ENCODE measurements at places on chromosomes 16 and 17. TPM values are rescaled to one million over a fixed set of nuclear protein-coding genes. Genes with fewer than 3 reads are reported as not detected.

The TMEM88 gene
- 29.6 TPM for total RNA-seq

GRCh38 chr17:75241996-75242460, 19.4 kb downstream of the GGA3 start:
- no peak for DNase-seq
- H3K4me3 ChIP-seq, result peak overlapping the region; percentile 2
- H3K4me1 ChIP-seq, result peaks cover 69% of the 10 kb centered on the region
- H3K27me3 ChIP-seq, result no peaks in the 10 kb centered on the region
- H3K36me3 ChIP-seq, result peaks cover 92% of the 10 kb centered on the region

- no peak overlapping the region for H3K4me3 ChIP-seq
- H3K36me3 ChIP-seq, result no peaks in the 10 kb centered on the region
- H3K27me3 ChIP-seq, result peaks cover 4% of the 10 kb centered on the region
These were observed 119.9 kb downstream of the COPRS start for GRCh38 chr17:31738996-31739699.

GRCh38 chr17:81399481-81400153, 4.4 kb downstream of the BAHCC1 start:
- H3K27me3 ChIP-seq, result peaks cover 66% of the 10 kb centered on the region
- peaks cover 51% of the 10 kb centered on the region for H3K4me1 ChIP-seq
- DNase-seq, result peak; percentile 25

GRCh38 chr17:61551255-61551742, 39.7 kb downstream of the NACA2 start:
- no peaks in the 10 kb centered on the region for H3K36me3 ChIP-seq
- peaks cover 3% of the 10 kb centered on the region for H3K27me3 ChIP-seq
- H3K27ac ChIP-seq, result no peak overlapping the region
- H3K4me1 ChIP-seq, result no peaks in the 10 kb centered on the region

DNA sequence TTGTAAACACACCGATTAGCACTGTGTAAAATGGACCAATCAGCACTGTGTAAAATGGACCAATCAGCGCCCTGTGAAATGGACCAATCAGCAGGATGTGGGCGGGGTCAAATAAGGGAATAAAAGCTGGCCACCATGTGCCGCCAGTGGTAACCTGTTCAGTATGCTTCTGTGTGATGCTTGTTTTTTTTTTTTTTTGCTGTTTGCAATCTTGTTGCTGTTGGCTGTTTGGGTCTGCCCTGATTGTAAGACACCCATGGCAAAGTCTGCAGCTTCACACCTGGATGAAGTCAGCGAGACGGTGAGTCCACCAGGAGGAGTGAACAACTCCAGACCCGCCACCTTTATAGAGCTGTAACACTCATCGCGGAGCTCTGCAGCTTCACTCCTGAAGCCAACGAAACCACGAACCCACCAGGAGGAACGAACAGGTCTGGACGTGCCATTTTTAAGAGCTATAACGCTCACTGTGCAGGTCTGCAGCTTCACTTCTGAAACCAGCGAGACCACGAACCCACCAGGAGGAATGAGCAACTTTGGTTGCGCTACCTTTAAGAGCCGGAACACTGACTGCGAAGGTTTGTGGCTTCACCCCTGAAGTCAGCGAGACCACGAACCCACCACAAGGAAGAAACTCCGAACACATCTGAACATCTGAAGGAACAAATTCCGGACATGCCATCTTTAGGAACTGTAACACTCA, 85.0 kb upstream of the MED9 start:
- no peaks in the 10 kb centered on the region for H3K27me3 ChIP-seq
- peak overlapping the region; percentile 63 for H3K4me3 ChIP-seq
- H3K36me3 ChIP-seq, result no peaks in the 10 kb centered on the region

GRCh38 chr16:27066668-27067537, at the start of gene C16orf82:
Gene C16orf82 (plus strand): TSS chr16:27066927.
- no peak within 1 kb of the TSS for H3K4me3 ChIP-seq
- H3K36me3 ChIP-seq, result no peaks in the 10 kb centered on the region
- DNase-seq, result no peak
- H3K27ac ChIP-seq, result no peak within 1 kb of the TSS

DNA sequence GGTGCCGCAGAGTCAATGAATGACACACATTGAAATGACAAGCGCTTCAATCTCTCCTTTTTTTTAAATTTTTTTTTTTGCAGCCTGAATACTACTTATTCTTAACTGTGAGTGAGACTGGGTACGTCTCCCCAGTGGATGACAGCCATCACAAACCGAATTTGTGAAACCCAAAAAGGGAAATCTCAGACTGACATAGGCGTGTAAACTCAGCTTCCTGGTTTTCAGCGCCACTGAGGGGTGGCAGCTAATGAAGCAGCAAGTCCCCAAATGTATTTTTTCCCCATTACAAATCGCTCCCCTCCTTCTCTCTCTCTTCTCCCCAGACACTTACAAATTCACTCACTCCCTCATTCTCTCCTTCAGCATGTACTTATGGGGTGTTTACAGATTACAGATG, 196.0 kb downstream of the MAF start:
- H3K4me1 ChIP-seq, result no peaks in the 10 kb centered on the region
- no peak overlapping the region for H3K27ac ChIP-seq
- no peak for DNase-seq
- no peaks in the 10 kb centered on the region for H3K27me3 ChIP-seq
- no peak overlapping the region for H3K4me3 ChIP-seq

- no peaks in the 10 kb centered on the region for H3K4me1 ChIP-seq
- no peak overlapping the region for H3K4me3 ChIP-seq
- no peaks in the 10 kb centered on the region for H3K27me3 ChIP-seq
- no peak for DNase-seq
- H3K27ac ChIP-seq, result no peak overlapping the region
- H3K36me3 ChIP-seq, result peaks cover 76% of the 10 kb centered on the region
These were observed 13.8 kb downstream of the MLYCD start for GRCh38 chr16:83912519-83913244.

The NLRC3 gene
- total RNA-seq, result 50.4 TPM

The TACO1 gene
- 13.2 TPM for total RNA-seq

DNA sequence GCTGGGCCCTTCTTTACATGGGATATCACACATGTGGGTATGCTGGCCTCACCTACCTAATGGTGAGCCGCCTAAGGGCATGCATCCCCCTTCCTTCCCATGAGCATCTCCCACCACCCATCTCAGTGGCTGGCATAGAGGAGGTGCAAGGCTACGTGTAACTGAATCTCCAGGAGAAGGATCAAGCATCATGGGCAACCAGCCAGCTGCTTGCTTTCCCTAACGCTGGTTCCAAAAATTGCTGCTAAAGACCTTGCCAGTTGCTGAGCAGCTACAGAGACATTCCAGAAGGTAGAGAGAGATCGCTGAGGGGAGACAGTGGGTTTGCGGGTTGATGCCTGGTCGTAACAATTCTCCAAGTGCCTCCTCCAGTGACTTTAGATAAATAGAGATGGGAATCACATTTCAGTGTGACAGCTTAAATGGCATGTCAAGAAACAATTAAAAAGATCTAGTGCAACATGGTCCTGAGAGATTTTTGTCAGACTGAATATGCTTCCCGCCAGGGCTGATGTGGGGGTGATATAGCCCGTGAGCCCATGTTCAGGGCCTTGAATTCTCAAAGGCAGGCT, 378.4 kb upstream of the CDH5 start:
- H3K27ac ChIP-seq, result no peak overlapping the region
- H3K27me3 ChIP-seq, result no peaks in the 10 kb centered on the region
- H3K4me1 ChIP-seq, result no peaks in the 10 kb centered on the region
- no peak for DNase-seq
- no peaks in the 10 kb centered on the region for H3K36me3 ChIP-seq
- H3K4me3 ChIP-seq, result no peak overlapping the region

DNA sequence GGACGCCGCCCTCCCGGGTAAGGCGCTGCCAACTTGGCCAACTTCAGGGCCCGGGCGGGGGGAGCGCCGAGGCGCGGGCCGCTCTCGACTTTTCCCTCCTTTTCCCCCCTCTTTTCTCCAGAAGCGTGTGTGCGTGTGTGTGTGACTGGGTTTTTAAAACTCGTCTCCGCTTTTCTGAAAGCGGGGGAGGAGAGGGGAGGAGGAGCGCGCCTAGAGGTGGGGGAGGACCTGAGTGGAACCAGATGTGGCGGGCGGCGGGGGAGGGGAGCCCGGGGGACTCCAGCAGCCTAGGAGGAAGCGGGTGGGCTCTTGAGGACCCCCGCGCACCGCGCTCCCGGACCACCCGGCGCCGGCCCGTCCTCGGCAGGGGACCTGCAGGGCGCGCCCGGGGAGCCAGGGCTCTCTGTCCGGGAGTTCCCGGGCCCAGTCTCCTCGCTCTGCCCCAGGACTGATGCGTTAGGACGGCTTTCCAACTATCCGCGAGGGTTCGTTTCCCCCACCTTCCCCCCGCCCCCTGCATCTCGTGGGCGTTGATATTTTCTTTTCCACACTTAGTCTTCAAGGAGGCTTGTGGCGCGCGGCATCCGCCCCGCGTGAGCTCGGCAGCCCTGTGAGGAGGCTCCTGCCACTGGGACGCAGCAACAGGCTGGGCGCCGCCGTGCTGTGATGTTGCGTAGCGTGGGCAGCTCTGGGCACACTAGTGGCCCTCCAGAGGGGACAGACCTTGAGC, 599 bp downstream of the MRC2 start:
- H3K27ac ChIP-seq, result no peak overlapping the region
- H3K27me3 ChIP-seq, result peaks cover 13% of the 10 kb centered on the region
- H3K4me3 ChIP-seq, result peak overlapping the region; percentile 55
- H3K4me1 ChIP-seq, result peaks cover 20% of the 10 kb centered on the region
- H3K36me3 ChIP-seq, result no peaks in the 10 kb centered on the region

The TSNAXIP1 gene
- 0.61 TPM for total RNA-seq

- peaks cover 22% of the 10 kb centered on the region for H3K4me1 ChIP-seq
- H3K36me3 ChIP-seq, result peaks cover 3% of the 10 kb centered on the region
- H3K27me3 ChIP-seq, result no peaks in the 10 kb centered on the region
- H3K27ac ChIP-seq, result no peak overlapping the region
These were observed 151.9 kb downstream of the MSI2 start for GRCh38 chr17:57408071-57408811.

DNA sequence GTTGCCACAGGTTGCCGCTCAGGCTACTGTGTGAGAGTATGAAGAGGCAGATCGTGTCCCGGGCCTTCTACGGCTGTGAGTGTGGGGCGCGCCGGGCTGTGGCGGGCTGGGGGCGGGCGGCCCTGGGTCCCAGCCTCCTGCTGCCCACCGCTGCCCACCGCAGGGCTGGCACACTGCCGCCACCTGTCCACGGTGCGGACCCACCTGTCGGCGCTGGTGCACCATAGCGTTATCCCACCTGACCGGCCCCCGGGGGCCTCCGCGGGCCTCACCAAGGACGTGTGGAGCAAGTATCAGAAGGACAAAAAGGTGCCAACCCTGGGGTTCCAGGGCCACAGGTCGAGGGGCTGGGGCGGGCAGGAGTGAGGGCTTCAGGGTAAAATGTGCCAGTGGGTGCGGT, 28.7 kb downstream of the MNT start:
- H3K4me3 ChIP-seq, result no peak overlapping the region
- peaks cover 50% of the 10 kb centered on the region for H3K36me3 ChIP-seq
- H3K27me3 ChIP-seq, result no peaks in the 10 kb centered on the region
- no peak overlapping the region for H3K27ac ChIP-seq

DNA sequence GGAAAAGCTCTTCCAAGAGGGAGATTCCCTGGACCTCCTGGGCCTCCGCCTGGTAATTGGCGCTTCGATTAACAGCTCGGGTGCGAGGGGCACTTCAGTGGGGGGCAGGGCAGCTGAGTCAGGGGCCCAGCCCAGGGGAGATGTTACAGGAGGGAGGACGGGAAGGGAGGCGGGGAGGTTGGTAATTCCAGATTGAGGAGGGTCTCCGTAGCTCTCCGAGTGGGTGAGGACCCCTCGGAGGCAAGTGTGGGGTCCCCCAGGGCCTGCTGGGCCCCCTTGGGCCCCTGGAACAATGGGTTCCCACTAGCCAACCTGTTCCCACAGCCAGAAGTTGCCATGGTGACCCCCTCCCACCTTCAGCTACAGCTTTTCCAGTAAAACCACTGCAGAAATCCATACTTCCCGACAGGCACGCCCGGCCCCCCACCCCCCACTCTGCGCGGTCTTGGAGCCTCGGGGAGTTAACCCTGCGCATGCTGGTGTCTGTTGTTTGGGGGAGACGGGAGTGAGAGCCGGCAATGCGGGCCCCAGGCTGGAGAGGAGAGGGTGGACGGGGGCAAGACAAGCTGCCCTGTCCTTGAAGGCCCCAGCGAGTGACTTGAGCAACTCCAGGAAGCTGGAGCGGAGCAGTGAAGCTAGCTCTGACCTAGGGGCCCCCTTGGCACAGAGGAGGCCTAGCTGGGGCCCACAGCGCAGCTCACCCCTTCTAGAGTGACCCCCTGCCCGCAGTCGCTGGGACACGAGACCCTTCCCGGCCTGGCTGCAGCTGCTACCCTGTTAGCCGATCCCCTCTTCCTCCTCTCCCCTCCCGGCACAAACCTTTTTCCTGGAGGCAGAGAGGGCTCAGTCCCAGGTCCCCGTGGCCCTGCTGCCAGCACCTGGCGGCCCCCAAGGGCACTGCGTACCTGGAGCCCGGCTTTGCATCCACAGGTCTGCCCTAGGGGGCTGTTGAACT, 37.8 kb downstream of the TMEM235 start:
- peaks cover 41% of the 10 kb centered on the region for H3K4me1 ChIP-seq
- no peaks in the 10 kb centered on the region for H3K27me3 ChIP-seq
- H3K27ac ChIP-seq, result no peak overlapping the region
- no peaks in the 10 kb centered on the region for H3K36me3 ChIP-seq

DNA sequence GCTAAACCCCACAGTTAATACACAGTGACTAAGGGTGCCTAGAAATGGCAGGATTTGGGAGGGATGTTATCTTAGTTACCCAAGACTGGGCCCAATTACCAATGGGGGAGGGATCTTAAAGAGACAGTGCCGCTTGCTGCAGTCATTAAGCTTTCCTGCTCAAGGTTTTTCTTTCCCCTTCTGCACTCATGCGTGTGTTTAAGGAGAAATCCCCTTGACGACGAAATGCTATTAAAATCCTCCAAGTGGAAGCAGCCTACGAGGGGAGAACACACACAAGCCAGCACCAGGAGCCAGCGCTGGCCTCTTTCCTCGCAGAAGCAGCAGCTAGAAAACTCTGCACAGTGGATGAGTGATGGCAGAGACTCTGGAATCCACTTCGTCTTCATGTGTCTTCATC, 22.0 kb downstream of the SALL1 start:
- H3K27ac ChIP-seq, result no peak overlapping the region
- no peaks in the 10 kb centered on the region for H3K4me1 ChIP-seq
- H3K36me3 ChIP-seq, result no peaks in the 10 kb centered on the region
- no peak for DNase-seq

DNA sequence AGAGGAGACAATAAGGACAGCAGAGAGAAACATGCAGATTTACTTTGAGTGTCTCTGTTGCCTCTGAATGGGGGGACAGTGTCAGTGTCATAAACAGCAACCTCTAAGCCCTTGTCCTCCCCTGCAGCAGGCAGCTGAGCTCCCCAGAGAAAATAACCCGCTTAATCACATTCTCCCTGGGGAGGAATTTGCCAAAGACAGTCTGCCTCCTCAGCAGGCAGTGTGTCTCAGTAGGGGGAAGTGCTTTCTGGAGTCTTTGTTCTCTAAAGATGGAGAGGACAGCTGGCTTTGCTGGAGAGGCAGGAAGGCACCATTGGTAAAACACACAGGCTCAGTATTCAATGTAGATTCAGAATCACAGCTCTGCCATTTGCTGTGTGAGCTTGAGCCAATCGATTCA, 16.1 kb downstream of the TEKT5 start:
- DNase-seq, result no peak
- no peak overlapping the region for H3K4me3 ChIP-seq
- H3K27me3 ChIP-seq, result no peaks in the 10 kb centered on the region
- no peaks in the 10 kb centered on the region for H3K36me3 ChIP-seq
- no peak overlapping the region for H3K27ac ChIP-seq
- no peaks in the 10 kb centered on the region for H3K4me1 ChIP-seq
